ENCODE measurements at places on chromosomes 16 and 17.
A peak's percentile ranks its signal among the peaks of the same experiment; 100 is the strongest.

GRCh38 chr17:80270104-80270503 lies 9.5 kb downstream of the RNF213 start:
- DNase-seq, result no peak
- H3K36me3 ChIP-seq, result no peaks in the 10 kb centered on the region
- no peaks in the 10 kb centered on the region for H3K27me3 ChIP-seq
- no peak overlapping the region for H3K4me3 ChIP-seq
- no peak overlapping the region for H3K27ac ChIP-seq
- no peaks in the 10 kb centered on the region for H3K4me1 ChIP-seq

DNA sequence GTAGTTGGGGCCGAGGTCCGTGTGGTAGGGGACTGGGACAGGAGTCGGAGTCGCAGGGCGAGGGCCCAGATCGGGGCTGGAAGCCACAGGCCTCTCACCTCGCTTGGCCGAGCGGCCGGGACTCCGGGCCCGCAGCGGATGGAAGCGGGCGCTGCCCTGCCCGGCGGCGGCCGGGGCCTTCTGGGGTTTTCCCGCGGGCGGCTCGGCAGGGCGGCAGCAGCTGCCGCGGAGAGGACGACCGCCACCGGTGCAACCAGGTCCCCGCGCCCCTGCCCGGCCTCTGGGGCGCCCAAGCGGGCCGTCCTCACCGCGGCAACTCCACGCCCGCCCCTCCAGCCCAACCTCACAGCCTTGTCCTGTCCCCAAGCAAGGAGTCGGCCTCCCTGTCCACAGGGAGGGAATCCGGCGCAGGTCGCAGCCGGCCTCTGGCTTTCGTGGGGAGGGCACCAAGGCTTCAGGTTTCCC lies 15.6 kb upstream of the UTP6 start:
- H3K36me3 ChIP-seq, result no peaks in the 10 kb centered on the region
- DNase-seq, result no peak
- H3K4me3 ChIP-seq, result no peak overlapping the region
- H3K4me1 ChIP-seq, result no peaks in the 10 kb centered on the region
- no peak overlapping the region for H3K27ac ChIP-seq

GRCh38 chr17:77354670-77355455 lies 214.1 kb downstream of the SEC14L1 start:
- no peaks in the 10 kb centered on the region for H3K36me3 ChIP-seq
- H3K4me1 ChIP-seq, result no peaks in the 10 kb centered on the region
- no peak overlapping the region for H3K27ac ChIP-seq
- no peak overlapping the region for H3K4me3 ChIP-seq
- peak; percentile 34 for DNase-seq

DNA sequence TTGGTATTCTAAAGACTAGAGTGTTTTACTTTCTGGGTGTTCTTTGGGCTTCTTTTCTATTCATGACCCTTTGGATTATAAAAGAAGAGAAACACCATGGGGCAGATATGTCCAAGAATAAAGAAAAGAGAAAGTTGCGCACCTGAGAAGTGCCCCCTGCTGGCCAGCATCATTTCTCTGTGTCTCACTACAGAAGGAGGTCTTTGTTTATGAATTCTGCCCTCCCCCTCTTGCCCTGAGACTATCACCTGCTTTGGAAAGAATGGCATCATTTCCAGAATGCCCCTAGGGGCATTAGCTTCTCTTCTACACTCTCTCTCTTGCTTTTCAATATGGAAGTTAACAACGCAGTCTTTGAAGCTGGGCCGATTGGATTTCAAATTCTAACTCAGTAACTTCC lies 45.0 kb downstream of the CDH13 start:
- no peak overlapping the region for H3K27ac ChIP-seq
- H3K4me3 ChIP-seq, result no peak overlapping the region
- H3K27me3 ChIP-seq, result no peaks in the 10 kb centered on the region
- no peak for DNase-seq

- H3K36me3 ChIP-seq, result no peaks in the 10 kb centered on the region
- no peak overlapping the region for H3K27ac ChIP-seq
- no peaks in the 10 kb centered on the region for H3K4me1 ChIP-seq
Observed at GRCh38 chr16:12758031-12758669, 45.5 kb downstream of the CPPED1 start.

DNA sequence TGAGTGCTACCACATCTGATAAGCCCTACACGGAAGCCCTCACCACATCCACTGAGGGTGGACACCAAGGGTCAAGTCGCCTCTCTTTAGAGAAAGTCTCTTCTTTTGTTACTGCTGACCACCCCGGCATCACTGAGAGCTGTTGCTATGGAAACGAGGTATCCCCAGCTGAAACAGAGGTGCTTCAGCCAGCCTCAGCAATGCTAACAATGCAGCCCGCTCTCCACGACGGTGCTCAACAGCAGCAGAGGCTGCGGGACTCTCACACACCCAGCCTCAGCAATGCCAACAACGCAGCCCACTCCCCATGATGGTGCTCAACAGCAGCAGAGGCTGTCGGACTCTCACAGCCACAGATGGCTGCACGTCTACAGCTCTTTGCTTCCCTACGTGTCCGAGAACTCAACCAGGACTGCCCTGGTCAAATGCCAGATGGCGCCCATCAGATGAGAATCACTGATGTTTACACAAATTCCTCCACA lies 41.4 kb downstream of the VPS53 start:
- no peak overlapping the region for H3K27ac ChIP-seq
- no peaks in the 10 kb centered on the region for H3K27me3 ChIP-seq
- H3K4me3 ChIP-seq, result no peak overlapping the region
- DNase-seq, result no peak

DNA sequence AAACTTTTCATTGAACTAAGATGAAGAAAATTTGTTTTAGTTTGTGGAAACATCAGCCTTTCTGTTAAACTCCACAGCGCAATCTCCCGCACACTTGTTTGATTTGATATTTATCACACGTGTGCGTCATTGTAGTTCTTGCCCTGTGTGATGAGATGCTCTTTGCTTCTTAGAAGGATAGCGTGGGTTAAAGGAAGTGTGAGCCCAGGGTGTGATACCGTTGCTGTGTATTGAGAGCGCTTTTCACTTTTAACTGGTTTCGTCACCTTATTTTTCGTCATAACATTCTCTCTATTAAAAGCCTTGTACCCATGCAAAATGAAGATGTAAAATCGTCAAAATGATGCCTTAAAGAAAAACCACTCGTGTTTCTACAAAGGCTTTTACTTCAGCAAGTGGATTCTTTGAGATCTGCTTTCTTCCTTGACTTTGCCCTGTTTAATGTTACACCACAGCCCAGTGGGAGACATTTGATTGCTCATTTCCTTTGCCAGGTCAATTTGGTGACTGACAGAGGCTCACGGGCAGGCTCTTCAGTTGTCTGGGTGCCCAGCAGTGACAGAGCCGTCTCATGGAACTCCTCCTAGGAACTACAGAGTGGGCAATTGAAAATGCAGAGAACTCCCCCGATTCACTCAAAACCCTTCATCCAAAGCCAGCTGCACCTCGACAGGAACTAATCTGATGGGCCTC lies 61.1 kb downstream of the RPA1 start:
- no peak overlapping the region for H3K4me3 ChIP-seq
- no peaks in the 10 kb centered on the region for H3K36me3 ChIP-seq
- DNase-seq, result no peak
- no peaks in the 10 kb centered on the region for H3K27me3 ChIP-seq

Measured in pancreas (tissue), 10 donors.